ENCODE measurements at places on chromosomes 13 and 19.
A peak's percentile ranks its signal among the peaks of the same experiment; 100 is the strongest.

DNA sequence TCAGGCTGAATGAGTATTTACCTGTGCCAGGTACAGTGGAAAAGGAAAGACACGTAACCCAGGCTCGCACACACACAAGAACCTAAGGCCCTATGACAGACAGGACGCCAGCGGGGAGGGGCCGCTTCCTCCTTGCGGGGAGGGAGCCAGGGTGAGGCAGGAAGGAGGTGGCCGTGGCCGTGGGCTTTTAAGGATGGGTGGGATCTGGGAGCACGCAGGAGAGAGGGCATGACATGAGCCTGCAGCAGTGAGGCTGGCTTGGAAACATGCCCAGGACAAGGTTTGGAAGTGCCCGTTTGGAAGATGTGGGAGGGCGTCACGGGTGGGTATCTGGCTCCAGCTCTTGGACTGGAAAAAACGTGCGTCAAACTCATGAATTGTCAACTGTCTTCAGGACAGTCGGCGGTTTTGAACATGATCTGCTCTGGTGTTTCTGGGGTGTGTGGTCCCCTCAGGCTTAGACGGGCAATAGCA lies 20.1 kb downstream of the SH3GL1 start:
- DNase-seq = no peak

DNA sequence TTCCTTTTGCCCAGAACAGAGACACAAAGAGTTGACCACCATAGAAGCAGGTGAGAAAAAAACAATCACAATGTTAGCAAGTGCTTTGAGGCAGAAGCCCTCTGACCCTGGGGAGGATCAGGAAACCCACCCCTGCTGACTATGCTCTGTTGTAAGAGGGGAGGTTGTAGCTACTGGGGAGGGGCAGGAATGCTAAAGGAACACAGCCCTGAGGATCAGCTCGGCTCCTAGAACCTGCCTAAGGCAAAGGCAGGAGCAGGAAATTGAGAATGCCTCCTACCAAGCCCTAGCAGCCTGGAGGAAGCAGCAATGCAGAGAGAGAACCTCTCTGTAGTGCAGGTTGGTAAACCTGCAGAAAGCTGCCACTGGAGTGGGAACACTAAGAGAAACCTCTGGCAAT lies 624.0 kb upstream of the KLF12 start:
- no peak for DNase-seq

DNA sequence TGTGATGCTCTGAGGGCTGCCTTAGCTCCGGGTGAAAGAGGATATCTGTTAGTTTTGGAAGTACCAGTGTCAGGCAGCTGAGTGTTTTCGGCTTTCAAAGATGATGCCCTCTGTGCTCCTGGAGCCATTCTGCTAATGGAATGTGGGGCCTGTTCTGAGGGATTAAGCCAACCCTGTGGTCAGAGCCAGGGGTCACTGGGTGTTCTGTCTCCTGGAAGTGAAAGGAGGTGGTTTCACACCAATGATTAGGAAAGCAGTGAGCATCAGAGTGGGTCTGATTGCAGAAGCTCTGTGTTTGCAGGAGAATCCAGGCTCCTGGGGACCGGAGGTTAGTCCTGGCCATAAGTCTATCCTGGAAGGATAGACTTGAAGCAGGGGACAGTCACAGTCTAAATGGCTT lies 94.6 kb downstream of the UQCRFS1 start:
- DNase-seq = no peak

GRCh38 chr19:3392480-3392879 lies 26.1 kb downstream of the NFIC start:
- DNase-seq = no peak

DNA sequence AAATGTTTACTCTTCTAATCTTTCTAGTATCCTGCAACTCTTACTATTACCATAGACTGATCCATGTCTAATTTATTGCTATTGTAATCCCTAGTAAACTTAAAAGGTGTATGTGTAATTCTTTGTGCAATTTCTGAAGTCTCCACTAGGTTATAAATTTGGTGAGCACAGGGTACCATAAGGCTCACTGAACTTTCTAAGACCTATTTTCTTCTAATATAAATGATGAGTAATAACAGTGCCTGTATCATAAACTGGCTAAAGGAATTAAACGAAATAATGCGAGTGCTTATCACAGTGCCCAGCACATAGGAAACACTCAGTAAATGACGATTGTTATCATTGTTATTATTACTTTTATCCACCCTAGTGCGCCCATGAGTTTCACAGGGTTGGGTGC lies 119.1 kb downstream of the KLF12 start:
- no peak for DNase-seq

- DNase-seq = peak; percentile 19
These were observed 47.1 kb downstream of the TGDS start for GRCh38 chr13:94548821-94549231.

DNA sequence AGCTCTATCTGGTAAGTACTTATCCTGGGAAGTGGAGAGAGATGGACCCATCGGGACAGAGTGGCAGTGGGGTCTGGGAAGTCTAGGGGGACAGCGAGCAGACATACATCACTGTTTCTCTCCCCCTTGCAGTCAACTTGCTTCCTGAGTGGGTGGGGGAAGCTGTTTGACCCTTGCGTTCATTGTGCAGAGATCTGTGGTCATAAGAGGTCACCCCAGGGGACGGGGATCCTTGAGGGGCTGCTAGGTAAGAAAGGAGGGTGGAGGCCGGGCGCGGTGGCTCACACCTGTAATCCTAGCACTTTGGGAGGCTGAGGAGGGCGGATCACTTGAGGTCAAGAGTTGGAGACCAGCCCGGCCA lies 474 bp downstream of the ARHGEF18 start:
- no peak for DNase-seq

- no peak for DNase-seq
These were observed 65.6 kb downstream of the UFM1 start for GRCh38 chr13:38415233-38415632.

GRCh38 chr13:84481958-84482357 lies 599.7 kb upstream of the SLITRK1 start:
- no peak for DNase-seq

DNA sequence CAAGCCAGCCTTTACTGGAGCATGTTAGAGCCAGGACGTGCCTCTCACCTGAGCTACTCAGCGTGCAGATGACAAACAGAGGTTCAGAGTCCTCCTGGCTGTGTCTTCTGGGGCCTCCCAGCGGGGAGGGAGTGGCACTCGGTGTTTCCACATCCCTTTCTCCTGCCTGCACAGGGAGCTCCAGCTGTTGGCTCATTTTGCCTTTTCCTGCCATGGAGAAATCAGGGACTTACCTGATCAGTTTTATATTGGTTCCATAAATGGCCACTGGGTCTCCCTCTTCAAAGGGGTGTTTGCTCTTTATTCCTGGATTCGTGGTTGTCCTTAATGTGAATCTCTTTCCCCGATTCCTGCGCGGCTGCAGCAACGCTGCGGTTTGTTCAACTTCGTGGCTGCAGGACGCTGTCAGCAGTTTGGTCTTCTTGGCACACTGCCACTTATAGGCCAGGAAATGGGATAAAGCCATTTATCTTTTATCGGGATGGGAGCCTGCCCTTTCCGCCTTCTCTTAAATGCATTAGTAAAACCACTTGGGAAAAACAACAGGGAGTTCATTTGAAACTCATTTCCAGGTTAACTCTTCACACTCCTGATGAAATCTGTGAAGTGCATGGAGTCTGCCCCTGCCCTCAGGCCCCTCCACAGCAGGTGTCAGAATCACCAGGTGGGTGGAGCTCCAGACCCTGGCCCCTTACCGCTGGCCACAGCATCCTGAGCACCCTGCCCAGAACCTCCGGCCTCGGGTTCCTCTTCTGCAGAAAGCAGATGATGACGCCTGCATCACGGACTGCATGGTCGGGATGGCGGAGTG lies 39.8 kb upstream of the MCF2L start:
- no peak for DNase-seq

- DNase-seq = no peak
These were observed 64.9 kb downstream of the TNFSF11 start for GRCh38 chr13:42638886-42639285.

- peak; percentile 37 for DNase-seq
These were observed 155.5 kb downstream of the TBC1D4 start for GRCh38 chr13:75326173-75327134.

DNA sequence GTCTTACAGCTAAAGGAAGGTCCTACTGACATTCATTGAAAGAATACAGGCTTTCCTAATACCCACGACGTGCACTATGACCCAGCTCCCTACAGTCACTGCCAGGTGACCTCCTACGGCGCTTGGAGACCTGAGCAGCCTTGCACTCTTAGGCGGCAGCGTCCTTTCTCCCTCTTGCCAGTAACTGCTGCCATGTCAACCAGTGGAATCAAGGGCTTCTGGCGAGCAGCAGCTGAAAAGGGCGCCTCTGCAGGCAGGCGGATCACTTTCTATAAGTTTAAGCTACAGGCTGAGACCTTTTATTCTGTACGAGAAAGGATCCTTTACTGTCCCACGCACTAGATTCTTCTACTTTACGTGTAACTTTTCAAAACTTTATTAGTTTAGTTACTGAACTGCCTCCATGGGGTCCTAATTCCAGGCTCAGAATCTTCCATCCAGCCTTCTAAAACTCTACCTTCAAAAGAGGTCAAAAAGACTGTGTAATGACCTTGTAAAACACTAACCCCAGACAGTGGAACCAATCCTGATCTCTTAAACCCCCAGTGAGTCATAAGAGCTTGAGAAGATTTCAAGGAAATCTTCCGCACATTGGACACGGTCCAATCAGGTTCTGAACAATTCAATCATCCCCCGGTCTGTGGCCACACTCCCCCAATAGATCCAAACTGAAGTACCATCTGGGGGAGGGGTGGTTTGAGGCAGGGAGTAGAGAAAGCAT lies 1.9 kb downstream of the KCTD12 start:
- no peak for DNase-seq

GRCh38 chr19:46635920-46636761 lies at the start of gene GNG8:
Gene GNG8, minus strand, starts transcription at chr19:46636202. Its CDS starts 1,520 bp downstream, at chr19:46634682.
- no peak for DNase-seq

Measured in stimulated activated CD8-positive, alpha-beta memory T cell treated with anti-CD3 and anti-CD28 coated beads, Interleukin-2, amount 100 ng/mL, for 48 hours (primary cell).